ENCODE measurements at places on chromosomes 3 and 15.

DNA sequence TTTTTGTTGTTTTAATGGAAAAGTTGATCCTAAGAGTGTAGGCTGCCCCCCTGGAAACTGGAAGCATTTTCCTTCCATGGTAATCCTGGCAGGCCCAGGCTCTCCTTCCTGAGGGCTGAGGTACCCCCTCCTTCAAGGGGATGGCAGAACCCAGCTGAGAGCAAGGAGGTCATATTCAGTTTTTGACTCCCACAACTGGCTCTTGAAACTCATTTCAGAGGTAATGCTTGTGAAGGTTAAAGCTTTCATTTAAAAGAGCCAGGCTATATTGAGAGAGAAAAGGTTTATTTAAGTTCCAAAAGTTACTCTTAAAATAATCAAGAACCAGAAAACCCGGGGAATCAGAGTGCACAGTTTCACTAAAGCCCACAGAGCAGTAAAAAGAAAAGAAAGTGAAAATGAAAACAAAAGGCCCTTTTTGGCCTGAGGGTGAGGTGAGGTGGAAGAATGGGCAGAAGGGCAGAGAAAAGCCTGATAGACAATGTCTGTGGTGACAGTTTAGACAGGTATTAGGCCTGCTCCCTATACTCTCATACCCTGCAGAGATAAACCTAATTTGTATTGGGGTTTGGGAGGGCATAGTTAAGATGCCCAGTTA, 47.0 kb upstream of the RBP1 start:
- DNase-seq: no peak

DNA sequence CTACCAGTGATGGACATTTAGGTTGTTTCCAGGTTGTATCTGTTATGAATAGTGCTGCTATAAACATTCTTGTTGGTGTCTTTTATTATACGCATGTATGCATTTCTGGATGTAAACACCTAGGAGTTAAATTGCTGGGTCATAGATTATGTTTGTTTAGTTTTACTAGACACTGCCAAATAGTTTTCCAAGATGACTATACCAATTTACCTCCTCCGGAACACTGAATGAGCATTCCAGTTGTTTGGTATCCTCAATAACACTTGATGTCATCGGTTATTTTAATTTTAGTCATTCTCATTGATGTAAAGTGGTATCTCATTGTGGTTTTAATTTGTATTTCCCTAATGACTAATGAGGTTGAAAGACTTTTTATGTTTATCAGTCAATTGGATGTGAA, 36.6 kb upstream of the ARID3B start:
- DNase-seq: no peak

GRCh38 chr3:117473981-117474538, 764.5 kb downstream of the TUSC7 start:
- DNase-seq: no peak

DNA sequence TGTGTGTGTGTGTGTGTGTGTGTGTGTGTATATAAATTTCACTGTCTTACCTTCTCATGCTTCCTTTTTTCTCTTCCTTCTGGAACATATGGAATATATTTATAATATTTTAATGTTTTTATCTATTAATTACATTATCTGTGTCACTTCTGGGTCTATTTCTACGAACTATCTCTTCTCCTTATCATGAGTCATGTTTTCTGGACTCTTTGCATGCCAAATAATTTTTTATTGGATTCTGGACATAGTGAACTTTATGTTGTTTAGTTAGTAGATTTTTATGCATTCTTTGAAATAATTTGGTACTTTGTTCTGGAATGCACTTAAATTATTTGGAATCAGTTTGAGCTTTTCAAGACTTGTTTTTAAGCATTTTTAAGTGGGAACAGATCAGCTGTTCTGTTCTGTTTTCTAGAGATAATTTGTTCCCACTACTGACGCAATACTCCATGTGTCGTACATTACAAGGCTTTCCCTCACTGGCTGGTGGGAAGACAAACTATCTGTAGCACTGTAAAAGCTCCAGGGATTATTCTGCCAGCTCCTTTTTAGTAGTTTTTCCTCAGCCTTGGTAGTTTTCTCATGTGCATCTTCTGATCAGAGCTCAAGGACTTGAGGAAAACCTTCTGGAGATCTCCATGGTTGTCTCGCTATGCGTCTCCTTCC, 302.0 kb downstream of the CLSTN2 start:
- DNase-seq: no peak

DNA sequence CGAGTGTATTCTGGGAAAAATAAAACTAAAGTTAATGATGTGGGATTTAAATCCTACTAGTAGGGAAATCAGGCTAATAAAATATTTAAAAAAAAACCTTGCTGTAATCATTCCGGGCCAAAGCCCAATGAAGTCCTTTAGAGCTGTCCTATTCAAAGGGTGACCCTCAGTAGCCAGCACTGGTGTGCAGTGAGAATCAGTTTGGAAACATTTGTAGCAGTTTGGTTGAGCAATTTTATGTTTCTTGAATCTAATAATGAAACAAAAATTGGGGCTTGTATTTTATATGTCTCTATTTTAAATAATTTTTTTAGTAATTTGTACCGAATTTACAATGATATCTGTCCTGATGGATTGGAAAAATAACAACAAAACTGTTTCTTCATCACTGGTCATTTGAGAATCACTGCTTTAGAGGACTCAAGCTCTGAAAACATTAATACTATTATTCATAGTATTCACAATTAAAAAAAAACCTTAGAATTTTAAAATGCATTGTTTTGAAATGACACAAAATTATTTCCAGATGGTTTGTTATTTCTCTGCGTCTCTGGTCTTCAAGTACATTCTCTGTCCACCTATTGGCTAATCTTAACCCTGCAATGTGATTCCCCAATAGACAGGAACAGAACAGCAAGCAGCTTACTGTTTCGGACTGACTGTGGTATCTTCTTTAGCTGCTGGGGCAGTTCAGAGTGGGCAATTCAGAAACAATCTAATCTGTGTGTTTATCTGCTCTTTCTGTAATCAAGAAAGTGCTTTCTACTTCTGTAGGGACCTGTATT, 71.2 kb downstream of the OTOL1 start:
- no peak for DNase-seq

DNA sequence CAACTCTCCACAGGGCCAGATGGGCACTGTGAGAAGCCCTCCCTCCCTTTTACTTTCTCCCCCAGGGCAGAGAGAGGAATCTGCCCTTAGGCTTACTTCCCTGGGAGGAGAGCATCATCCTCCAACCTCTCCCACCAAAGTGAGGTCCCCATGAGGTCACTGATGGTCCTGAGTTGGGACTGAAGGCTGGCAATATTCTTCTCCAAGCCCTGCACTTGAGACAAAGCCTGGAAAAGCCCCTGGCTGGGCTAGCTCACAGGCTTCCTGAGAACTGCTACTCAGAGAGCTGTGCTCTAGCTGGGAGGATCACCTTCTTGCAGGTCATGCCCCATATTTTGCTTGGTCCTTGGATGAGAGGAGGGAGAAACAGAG, 110.0 kb upstream of the MEF2A start:
- no peak for DNase-seq

DNA sequence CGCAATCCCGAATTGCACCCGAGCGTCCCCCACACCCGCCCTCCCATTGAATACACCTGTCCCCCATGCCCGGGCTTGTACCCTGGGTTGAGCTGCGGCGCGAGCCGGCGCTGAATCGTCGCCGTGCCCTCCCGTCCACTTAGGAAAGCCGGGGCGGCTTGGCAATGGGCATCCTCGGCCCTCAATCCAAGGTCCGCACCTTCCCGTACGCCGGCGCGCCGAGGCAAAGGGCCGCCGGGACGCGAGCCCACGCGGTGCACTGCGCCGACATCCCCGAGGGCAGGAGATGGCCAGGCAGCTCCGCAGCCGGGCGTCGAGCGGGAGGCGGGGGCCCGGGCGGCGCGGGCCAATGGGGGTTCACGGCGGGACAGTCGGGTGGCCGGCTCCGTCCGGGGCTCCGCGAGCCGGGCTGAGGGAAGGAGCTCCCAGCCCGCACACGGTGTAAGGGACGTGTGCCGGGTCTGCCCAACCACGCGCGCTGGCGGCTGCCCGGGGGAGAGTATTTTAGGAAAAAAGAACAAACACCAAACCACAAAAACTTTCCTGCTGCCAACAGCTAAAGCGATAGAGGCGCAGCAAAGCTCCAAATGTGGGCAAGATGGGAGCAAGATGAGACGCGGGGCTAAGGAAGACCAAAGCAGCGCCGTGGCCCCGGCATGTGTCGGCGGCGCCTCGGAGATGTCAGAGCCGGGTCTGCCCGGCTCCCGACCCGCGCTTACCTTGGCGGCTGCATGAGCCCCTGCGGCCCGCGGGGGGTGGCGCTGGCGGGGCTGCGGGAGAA, 621 bp downstream of the RGMA start:
- peak; percentile 73 for DNase-seq

GRCh38 chr3:111237946-111238345, 166.3 kb downstream of the NECTIN3 start:
- DNase-seq: no peak

Measured in retina (tissue), 1 donor.